ENCODE measurements at places on chromosomes 12 and 14. TPM values are rescaled to one million over a fixed set of nuclear protein-coding genes. Genes with fewer than 3 reads are reported as not detected.

DNA sequence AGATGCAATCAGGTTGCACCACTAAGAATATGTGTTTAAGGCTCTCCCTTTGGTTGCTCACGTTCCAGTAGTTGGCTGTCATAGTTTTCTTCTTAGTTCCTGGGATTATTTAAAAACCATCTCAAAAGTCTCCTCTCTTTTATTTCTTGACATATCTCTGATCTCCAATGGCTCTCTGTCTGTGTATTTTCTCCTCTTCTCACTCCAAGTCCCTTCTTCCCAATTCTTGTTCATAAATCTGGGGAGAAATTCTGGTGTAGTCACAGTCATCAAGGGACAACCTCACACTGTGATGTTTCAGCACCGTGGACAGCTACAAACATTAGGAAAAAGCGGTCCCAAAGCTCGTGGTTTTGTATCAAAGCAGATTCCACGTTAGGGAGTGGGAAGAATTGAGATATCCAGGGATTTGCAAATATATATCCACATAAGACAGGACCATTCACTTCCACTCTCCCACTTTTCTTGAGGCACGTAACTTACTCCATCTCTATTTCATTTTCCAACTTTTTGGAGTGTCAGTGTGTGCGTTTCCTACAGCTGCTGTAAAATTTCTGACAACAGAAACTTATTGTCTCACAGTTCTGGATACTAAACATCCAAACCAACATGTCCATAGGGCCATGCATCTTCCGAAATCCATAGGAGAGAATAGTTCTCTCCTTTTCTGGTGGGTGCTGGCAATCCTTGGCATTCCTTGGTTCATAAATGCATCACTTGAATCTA, 80.6 kb upstream of the TMEM233 start:
- DNase-seq: no peak

- no peak for DNase-seq
Observed at GRCh38 chr14:74942181-74942580, 13.2 kb downstream of the PGF start.

DNA sequence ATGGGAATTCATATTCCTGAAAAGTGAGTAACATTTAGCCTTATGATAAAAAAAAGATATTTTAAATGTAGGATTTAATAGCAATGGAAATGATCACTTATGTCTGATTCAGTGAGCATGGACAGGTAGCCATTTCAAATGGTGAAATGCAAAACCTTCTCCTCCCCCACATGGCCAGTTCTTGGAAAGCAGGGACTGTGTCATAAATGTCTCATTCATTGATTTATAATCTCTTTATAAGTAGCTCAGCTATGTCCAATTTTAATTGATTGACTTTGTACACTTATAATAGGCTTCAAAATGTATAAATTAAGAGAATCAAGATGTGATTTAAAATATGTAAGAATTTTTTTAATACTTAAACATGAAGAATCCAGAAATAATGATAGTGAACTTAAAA, 24.6 kb upstream of the SCFD1 start:
- no peak for DNase-seq

GRCh38 chr12:120457133-120457532, 10.9 kb downstream of the GATC start:
- DNase-seq: no peak

DNA sequence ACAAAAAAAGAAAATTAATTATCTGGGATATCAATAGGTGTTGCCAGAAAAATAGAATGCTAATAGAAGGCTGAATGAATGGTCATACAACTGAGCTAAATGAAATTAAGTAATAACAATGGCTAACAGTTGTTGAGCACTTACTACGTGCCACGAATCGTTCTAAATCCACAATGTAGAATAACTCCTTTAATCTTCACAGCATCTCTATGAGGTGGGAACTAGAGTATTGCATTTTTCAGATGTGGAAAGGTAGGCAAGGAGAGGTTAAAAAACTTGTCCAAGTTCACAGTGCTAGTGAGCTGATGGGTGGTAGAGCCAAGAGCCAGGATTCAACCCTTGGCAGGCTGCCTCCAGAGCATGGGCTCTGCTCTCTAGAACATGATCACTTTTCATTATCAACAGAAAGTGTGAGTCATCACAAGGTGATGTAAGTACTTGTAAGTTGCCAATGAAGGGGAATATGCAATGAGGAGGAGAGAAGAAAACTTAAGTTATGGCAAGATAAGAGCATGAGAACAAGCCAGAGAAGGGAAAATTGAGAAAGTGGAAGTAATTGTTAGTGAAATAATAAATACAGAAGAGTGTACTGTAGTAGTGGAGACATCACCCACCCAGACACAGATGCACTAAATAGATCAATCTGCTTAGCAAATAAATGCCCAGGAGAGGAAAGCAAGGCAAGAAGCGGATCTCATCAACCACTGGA, 122.1 kb downstream of the PRKD1 start:
- DNase-seq: no peak

DNA sequence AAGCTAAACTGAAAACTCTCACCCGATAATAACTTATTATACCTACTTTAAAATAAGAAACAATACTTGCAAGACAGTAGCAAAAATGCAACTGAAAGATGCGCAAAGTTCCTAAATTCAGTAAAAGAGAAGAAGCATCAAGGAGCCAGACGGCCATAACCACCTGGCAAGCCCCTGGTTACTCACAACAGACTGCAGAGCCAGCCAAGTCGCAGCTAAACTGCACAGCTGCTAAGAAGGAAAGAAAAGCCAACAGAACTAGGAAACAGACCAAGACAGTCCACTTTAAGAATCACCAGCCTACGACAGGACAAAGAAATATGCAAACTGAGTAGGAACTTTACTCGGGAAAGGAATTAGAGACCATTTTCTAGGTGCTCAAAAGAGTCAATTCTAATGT, 127.9 kb downstream of the TMTC1 start:
- no peak for DNase-seq

Gene POTEM
- polyA plus RNA-seq: not detected

- DNase-seq: no peak
Observed at GRCh38 chr14:64119500-64119899, 174.7 kb downstream of the ESR2 start.

Gene PRPF39
- 12.1 TPM for polyA plus RNA-seq

Gene ARMH4
- polyA plus RNA-seq: not detected

Gene RERGL
- polyA plus RNA-seq: not detected

Gene GLIPR1
- polyA plus RNA-seq: 159 TPM

DNA sequence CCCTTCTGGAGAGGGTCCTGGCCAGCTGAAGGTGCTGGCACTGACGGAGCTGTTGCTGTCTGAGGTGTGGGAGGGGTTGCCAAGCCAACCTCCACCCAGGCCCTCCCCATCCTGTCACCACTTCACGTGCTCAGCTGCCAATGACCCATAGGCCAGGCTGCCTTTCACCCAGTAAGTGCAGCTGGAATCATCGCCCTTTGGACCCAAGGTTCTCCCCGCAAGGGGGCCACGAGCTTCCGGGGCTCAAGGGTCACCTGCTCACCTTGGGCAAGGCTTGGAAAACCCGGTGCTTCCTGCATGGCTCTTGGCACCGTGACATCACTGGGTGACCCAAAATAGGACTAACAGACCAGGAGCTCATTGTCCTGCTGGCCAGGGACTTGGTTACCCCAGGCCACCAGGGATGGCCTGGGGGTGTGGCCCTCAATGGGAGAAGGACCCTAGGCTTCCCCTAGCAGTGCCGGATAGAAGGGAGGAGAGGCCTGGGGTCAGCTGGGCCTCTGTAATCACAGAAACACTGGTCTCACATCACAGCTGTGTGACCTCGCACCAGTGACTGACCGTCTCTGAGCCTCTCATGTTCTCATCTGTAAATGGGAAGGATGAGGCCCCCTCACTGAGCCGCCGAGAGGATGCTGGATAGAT, 51.3 kb downstream of the CCDC85C start:
- no peak for DNase-seq

- DNase-seq: no peak
Observed at GRCh38 chr14:63448841-63449240, 94.3 kb downstream of the PPP2R5E start.

DNA sequence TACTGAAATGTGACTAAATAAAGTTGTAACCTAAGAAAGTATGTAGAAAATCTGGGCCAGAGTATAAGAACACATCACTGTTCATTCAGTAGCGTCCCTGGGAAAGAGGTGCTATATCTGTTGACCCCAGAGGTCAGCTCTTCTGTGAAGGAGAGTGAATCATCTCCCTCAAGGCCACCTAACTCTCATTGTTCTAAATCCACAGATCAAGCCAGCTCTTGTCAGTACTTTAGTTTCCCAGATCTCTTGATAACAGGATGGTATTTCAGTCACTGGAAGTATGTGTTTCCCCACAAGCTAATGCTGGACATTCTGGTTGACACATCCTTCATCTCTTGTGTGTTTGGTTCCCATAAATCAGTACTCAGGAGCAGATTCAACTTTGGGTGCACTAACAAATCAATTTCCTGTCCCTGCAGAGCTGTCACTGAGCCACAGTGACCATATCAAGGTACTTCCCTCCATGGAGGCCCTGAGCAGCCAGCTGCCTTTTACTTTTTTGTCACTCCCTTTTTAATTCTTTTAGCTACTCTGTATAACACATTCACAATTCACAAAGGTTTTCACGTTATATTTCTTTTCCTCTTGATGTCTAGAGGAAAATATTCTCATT, 7.8 kb downstream of the KRT1 start:
- DNase-seq: no peak

- DNase-seq: no peak
Observed at GRCh38 chr12:28051516-28052354, 79.2 kb upstream of the PTHLH start.

DNA sequence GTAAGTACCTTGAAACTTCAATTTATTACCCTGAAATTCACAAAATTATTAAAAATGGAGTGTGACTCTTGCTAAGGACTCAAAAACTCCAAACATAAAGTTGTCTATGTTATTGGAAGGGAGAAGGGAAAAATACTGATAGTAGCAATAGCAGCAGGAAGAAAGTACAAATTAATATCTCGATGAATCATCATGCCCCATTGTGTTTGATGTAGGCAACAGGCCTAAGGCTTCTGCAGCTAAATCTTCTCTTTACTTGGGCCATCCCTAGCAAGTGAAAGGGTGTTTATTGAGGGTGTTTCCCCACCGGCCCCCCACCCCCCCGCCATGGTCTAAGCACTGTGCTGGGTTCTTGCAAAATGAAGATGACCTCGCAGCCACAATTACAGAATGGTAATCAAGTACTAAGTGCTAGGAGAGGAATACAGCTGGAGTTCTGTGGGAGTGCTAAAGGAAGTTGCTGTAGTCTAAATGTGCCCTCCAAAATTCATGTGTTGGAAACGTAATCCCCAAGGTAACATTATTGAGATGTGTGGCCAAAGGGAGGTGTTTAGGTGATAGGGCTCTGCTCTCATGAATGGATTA, 76.5 kb downstream of the SNAPC1 start:
- DNase-seq: no peak

Gene ASCL4
- not detected for polyA plus RNA-seq

Gene PRIMA1
- polyA plus RNA-seq: not detected

Gene GRIN2B
- polyA plus RNA-seq: 0.01 TPM

Gene CAPZA3
- not detected for polyA plus RNA-seq

DNA sequence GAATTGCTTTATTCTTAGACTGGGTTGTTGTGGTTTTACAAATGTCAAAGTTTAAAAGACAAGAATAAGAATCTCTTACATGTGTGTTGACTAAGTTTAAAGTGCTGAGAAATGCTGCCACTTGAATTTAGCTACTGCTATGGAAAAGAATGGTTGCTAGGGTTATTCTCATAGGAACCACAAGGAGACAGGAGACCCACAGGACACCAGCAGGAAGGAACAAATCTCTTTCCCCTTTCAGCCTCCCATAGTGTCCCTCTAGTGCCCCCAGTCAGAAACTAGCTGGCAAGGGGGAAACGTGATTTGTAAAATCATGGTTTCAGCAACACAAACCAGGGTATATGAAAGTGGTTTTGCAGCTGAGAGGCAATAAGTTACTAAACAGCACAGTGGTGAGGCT, 102.7 kb downstream of the ST8SIA1 start:
- DNase-seq: no peak

Gene TMEM179
- polyA plus RNA-seq: not detected
